ENCODE measurements at places on chromosomes 6 and 20.

DNA sequence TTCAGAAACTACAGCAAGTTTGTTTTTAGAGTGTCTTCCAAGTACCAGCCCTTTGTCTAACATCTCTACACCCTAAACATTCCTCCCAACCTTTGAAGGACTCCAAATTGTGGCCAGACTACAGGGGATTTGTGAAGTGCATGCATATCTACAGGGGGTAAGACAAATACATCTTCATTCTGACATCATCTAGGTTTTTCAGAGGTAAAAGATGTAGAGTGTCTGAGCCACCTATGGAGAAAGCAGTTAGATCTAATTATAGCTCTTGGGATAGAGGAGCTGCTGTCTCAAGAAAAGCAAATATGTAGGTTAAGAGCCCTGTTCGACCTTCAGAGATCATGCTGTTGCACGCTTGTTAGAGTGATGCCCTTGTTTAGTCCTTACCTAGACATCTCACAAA, 617.7 kb upstream of the AGPAT4 start:
- DNase-seq = no peak

DNA sequence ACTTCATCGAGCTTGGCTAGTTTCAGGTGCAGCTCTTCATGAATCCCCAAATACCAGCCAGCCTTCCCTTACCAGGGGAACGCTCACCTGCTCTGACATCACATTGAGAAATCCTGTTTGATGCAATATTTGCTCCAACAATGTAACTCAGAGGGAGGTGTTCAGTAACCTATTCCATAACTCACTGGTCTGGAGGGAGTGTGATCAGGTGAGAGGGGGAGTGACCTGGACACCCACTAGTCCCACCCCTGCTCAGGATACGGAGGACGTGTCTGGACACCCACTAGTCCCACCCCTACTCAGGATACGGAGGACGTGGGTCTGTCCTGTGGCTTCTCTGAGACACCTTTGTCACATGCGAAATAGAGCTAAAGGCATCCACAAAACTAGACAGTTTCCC, 70.3 kb downstream of the HUS1B start:
- no peak for DNase-seq

DNA sequence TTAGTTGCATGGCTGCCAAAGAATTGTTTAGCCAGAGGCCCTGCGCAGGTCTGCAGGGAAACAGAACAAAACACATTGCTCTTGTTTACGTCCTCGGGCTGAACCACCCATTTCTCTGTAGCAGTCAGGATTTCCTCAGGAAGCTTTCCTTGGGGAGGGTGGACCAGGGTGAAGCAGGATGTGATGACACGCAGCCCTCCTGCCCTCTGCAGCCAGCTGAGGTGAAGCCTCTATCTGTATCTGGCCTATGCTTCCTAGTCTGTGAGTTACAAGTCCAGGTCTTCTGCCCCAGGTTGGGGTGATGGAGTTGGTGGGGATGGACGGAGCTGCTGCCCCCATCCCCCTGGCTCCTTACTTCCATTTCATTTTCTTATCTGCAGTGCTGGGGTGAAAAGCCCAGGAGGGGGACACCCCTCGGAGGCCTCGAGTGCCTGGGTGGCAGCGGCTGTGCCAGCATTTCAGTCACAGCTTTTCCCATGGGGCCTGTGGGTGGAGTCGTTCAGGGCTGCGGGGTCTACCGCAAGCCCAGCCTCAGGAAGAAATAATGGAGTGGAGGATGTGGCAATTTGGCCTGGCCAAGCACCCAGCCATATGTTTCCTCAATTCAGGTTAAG, 24.9 kb downstream of the SASH1 start:
- no peak for DNase-seq

GRCh38 chr6:157609117-157609516, 213.9 kb upstream of the SNX9 start:
- DNase-seq = no peak

DNA sequence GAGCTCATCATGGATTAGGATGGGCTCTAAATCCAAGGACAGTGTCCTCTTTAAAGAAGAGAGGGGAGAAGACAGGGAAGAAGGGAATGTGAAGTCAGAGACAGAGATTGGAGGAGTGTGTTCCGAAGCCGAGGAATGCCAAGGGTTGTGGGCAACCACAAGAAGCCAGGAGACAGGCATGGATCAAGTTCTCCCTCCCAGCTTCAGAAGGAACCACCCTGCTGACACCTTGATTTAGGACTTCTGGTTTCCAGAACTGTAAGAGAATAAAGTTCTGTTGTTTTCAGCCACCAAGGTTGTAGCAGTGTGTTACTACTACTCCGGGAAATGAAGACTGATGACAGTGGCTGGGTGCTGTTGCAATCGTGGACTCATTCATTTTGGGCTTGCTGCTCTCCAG, 120.1 kb downstream of the RPS12 start:
- no peak for DNase-seq

GRCh38 chr6:56683882-56684281, 41.2 kb upstream of the DST start:
- no peak for DNase-seq
